ENCODE measurements at places on chromosomes 1 and 21.

DNA sequence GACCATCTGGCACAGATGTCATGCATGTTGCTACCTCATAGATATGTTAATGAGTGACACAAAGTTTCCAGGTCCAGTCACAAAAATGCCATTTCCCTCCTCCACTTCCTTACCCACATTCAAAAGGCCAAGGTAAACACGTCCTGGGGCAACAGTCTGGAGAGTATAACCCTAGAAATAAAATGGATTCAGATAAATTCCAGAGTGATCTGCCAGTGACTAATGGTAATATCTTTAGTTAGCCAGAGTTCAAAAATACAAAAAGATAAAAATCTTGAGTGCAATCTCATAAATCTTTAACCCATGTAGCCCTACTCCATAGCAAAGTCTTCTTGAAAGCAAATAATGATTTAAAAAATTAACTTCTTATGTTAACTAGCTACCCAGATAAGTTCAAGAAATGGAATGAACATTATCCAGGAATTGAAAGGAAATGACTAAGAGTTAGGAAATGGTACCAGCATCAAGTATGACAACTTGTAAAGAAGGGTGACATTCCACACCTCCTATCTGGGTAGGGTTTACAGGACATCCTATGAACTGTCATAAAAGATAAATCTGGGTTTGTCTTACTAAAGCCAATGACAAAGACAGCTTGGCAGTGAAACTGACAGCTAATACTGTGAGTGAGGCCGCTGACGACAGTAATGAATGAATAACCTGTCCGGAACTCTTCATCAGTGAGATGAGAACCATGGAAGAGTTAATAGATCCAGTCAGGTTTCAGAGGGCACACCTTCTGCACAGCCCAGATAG, 18.1 kb downstream of the RGS2 start:
- DNase-seq, result no peak

DNA sequence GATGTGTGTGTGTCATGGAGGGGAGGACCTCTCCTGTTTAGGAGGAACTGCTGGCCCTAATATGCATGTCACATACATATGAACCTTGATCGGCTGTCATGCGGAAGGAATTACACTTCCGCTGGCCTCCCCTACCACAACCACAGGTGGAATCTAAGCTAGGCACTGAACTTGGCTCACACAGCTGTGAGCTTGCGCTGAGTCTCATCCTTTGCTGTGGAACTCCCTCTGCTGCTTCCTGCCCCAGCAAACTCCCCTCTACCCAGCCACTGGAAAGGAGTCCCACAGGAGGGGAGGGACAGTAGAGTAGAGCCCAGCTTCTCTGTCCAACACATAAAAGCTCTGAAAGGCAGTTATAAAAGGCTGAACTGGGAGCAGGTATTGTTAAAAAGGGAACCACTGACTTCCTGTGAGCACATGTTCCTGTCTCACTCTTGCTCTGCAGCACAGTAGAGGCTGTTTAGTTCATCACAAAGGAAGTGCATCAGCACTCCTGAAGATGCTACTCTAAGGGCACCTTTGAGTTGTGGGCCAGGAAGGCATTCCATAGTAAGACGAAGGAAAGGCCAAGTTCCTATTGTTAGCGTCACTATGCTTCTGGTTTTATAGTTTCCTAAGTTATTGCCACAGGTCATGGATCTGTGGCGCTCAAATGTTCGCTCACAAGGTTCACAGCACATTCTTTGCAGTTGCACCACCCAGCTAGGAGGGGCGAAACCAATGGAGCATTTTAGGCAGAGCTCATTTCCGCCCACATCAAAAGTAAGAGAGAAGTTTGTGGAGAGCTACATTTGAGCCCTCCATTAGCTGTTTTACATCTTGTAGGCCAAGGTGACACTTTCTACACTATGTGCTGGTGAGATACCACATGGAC, 17.7 kb upstream of the PTPRC start:
- peak; percentile 62 for DNase-seq

DNA sequence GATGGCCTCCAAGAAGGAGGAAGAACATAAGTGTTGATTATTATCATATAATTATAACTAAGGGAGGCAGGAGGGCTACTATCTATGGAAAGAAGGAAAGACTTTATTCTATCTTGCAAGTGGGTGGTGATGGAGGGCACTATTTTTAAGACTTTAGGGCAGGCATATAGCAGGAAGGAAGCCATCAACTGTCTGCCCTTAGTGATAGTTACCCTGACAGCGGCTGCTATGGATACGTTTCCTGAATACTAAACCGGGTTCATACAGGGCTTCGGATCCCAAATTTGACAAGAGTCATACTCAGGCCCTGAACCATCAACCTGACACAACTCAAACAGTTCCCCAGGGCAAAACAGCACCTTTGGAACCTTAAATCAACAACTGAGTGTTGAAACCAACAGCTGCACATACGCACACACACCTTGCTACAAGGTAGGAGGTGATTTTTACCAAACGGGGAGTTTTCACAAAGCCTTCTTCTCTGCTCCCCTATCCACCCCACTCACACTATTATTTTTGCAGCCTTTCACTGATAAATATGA, 397.2 kb downstream of the OMA1 start:
- no peak for DNase-seq

DNA sequence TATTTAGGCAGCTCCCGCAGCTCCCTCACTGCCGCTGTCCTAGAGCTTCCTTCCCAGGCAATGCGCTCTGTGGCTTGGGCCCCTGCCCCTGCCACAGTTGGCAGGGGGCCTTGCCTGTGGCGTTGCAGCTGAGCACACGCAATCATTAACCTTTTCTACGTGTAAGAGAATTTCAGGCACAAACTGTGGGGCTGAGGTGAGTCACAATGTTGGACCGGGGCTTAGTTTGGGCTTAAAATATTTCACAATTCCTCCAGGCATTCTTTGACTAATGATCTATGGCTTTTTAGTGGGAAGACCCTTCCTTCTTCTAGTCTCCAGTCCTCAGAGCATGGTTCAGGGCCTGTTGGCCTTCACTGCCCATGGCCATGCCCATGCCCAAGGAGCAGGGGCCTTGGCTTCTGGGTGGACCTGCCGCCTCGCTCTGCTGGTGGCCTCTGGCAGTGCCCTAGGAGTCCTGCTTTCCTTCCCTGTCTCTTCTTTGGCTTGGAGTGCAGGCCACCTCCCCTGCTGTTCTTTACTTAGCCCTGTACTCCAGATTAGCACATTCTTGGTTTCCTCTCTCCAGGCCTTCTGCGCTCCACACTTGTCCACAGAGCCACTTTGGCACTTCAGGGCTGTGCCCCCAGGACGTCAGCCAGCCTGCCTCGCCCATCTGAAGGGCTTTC, 39.2 kb downstream of the MAPKAPK2 start:
- no peak for DNase-seq

DNA sequence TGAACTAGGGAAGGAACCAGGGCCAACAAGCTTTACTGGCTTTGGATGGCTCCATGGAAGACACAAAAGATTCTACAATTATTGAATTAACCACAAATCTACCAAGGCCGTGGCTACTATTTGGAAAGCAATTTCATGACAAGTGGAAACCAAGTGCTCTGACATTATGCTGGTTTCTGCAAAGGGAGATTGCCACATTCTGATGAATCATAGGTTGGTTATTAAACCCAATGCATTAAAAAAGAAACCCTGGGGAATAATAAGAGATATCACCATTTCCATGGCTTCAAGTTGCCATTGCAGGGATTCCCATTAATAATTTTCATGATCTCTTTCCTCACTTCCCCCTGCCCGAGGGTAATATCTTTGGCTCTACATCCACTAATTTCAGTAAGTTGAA, 359.2 kb upstream of the NCAM2 start:
- DNase-seq, result no peak

DNA sequence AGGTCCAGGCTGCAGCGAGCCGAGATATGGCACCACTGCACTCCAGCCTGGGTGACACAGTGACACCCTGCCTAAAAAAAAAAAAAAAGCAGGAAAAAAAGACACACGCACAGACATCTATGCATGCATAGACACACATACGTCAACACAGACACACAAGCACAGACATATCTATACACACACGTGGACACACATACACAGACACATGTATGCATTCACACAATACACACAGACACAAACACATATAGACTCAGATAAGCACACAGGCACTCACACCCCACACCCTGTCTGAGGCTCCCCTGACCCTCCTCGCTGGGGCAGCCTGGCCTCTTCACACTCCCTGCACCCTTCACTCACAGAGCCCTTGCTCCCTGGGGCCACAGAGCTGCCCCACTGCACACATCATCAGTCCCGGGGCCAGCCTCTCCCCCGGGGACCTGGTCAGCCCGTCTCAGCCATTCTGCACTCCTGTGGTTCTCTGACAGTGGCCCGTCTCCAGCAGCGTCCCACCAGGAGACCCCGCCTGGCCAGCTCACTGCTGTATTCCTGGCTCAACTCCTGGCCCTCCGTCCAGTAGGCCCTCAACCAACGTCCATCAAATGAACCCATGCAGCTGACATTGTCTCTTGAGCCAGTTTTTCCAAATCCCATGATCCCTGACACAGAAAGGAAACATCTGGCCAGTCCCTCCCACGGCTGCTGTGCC, 4.6 kb upstream of the PRKCZ start:
- no peak for DNase-seq

DNA sequence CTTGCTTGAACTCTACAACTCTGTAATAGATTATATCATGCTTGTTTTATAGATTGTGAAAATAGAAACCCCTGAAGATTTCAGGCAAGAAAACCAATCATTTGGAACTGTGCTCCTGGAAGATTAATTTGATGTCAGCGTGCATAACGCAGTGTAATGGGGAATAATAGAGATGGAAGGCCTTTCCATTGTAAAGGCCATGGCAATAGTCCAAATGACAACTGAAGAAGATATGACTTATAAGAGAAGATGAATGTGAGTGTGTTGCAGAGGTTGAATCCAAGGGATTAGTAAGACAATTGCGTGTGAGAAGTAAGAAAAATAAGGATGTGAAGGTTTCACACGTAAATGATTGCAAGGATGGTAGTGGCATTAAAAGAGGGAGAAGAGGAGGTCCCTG, 285.0 kb downstream of the DUSP10 start:
- no peak for DNase-seq

DNA sequence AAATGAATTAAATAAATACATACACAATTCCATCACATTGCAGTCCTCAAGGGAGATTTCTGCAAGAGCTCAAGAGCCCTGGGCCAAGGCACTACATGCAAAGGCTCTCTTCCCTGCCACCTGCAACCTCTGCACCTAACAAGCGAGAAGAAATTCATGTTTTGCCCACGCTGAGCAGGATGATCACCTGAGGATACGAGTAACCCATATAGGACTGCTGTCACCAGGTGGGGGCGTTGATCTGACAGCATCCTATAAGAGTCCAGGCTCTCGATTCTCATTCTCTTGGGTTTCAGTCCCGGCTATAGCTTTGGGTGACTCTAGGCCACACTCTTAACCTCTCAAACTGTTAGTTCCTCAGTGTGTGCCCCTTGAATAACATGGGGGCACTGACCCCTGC, 18.7 kb upstream of the SPOCD1 start:
- no peak for DNase-seq

DNA sequence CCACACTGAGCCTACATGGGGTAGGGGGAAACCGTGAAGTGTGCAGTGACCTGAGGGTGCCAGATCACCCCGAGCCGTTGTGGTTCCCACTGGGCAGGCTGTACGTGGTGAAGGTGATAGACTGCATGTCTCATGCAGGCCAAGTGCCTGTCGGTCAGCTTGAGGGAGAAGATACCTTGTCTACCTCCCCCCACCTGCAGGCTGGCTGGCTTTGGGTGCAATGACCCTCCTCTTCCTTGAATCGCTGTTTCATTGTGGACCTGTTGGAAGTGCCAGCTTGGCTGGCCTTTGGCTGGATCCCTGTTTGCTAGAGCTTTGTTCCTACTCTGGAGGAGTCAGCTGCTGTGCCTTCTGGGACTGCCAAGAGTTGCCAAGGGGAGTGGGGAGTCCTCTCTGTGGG, 92.5 kb downstream of the GALNT2 start:
- no peak for DNase-seq

GRCh38 chr1:37509181-37509580, 5.4 kb downstream of the MEAF6 start:
- DNase-seq, result no peak

DNA sequence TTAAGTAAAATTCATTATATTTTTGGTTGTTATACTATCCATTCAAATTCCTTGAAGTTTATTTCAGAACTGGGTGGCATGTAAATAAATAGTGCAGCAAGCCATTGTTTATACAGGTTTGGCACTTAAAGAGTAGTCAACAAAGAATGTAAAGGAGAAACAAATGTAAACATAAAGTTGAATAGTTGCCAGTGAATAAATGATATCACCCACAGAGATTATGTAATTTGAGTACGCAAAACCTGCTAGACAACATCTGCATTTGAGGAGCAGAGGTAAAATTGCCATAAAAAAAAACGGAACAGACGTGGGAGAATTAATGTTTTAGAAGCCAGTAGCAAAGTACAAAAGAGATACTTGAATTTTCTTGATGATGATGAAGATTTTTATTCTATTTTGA, 111.6 kb downstream of the ADGRL2 start:
- no peak for DNase-seq

DNA sequence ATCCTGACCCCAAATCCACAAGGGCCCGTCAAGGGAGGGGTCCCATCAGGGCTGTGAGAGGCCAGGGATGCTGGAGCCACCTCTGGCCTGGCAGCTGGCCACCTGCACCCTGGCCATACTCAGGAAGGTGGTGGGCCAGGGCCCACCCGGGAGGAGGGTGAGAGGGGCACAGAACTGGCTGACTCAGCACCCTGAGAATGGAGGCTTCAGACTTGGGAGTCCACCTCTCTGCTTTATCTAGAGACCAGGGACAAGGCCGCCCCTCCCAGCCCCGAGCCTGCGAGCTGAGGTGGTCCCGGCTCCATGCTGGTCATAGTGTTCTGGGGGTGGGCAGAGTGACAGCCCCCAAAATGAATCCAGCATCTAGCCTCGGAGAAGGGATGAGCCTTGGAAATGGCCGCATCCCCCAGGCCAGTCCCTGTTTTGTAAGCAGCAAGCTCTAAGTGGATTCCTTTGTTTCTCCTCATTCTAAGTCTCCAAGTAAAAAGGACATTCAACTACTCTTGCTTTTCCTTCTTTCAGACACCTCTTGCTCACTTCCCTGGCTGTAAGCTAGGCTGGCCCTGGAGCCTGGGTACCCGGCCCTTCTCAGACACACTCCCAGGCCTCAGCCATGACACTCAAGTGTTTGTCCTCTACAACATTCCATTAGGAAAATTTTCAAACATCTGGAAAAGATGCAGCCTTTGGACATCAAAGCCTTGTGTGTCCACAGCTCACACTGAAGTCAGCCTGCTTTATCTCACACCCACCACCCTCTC, 12.3 kb downstream of the WNT3A start:
- DNase-seq, result no peak

DNA sequence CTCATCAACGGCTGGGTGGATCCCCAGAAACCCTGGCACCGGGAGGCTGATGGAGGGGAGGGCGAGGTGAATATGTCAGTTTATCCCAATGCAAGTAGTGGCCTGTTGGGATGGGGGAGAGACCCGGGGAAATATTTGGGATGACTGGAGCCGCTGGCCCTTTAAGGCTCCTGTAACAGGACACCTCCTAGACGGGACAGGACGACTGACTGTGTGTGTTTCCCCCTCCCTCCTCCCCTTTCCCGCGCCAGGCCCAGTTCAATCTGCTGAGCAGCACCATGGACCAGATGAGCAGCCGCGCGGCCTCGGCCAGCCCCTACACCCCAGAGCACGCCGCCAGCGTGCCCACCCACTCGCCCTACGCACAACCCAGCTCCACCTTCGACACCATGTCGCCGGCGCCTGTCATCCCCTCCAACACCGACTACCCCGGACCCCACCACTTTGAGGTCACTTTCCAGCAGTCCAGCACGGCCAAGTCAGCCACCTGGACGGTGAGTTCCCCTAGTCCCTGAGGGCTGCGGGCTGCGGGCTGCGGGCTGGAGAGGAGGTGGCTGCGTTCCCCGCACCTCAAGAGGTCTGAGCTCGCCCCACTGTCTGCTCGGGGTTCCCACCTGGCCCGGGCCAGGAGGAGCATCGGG, 44.8 kb upstream of the CCDC27 start:
- DNase-seq, result no peak
